ENCODE measurements at places on chromosomes 11 and 22. TPM values are rescaled to one million over a fixed set of nuclear protein-coding genes. Genes with fewer than 3 reads are reported as not detected.

- peak; percentile 63 for DNase-seq
Observed at GRCh38 chr22:32444068-32444467, 20.2 kb downstream of the BPIFC start.

DNA sequence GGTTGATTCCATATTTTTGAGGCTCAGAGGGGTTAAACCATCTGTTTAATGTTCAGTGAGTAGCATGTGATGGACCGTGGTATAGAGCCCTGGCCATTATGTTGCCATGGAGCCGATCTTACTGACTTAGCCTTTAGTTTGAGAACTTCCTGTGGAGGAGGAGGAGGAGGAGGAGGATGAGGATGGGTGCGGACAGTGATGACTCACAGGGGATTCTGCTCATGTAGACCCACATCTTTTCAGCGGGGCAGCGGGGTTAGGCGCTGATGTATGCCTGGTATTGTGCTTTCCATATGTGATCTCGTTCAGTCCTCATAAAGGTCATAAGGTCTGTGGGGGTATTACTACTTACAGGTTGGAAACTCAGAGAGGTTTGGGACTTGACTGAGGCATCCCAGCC, 13.9 kb downstream of the STX3 start:
- DNase-seq: no peak

DNA sequence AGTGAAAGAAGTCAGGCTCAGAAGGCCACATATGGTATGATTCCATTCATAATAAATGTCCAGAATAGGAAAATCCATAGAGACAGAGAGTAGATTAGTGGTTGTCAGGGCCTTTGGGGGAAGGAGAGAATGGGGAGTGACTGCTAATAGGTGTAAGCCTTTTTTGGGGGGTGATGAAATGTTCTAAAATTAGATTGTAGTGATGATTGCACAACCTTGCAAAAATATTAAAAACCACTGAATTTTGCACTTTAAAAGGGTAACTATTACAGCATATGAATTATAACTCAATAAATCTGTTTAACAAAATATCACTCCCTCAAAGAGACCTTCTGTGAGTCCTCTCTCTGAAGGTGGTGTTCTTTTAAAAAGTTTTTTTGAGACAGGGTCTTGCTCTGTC, 72.3 kb upstream of the GRK3 start:
- DNase-seq: no peak

- peak; percentile 89 for DNase-seq
Observed at GRCh38 chr11:133228471-133229329, 303.6 kb downstream of the OPCML start.

DNA sequence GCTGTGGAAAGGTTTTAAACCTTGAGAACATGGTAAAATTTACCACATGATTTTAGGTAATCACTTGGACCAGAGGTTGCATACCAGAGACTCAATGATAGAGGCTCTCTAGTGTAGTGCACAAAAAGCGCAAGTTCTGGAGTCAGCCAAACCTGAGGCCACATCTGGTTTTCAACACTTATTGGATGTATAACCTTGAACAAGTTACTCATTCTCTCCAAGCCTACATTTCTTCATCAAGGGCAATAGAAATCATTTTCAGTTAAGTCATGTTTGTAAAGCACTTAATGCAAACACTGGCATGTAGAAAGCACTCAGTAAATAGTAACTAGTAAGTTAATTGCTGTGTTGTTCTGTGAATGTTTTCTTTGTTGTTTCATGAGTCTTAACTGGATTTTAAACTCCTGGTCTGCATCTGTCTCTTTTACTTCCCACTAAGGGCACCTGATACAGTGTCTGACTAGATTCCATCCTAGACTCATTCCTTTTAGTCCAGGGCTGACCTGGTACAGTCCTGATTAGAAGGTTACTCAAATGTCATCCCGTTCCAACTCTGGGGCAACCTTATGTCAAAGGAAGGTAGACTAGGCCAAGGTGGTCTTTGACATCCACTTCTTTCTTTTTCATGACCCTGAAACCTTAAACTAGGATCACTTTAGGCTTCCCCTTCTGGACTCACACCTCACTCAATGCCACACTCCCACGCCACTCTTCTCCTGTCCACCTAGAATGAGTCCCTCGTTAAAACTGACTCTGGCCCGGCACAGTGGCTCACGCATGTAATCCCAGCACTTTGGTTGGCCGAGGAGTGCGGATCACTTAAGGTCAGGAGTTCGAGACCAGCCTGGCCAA, 34.5 kb upstream of the EED start:
- no peak for DNase-seq

DNA sequence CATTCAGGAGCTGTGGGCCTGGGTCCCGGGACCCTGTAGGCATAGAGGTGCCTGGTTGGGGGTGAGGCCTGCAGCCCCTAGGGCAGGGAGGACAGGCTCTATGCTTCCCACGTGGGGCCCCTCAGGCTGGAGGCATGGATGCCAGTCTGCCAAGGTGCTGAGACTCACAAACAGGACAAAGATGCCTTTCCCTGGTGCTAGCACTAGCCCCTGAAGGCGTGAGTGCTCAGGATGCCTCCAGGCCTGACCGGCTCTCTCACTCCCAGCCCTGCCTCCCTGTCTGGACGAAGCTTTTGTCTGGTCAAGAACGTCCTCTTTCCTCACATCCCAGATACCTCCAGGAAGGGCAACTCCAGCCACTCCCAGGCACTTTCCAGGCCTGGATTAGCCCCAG, 2.1 kb downstream of the CDC42BPG start:
- DNase-seq: peak; percentile 75

DNA sequence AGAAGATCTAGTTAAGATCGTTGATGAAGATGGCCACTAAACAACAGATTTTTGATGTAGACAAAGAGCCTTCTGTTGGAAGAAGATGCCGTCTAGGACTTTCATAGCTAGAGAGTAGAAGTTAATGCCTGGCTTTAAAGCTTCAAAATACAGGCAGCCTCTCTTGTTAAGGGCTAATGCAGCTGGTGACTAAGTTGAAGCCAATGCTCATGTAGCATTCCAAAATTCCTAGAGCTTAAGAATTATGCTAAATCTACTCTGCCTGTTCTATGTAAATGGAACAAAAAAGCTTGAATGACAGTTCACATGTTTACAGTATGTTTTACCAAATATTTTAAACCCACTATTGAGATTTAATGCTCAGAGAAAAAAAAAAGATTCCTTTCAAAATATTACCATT, 492.6 kb downstream of the CNTN5 start:
- DNase-seq: no peak

The PRR33 gene
- not detected for total RNA-seq

DNA sequence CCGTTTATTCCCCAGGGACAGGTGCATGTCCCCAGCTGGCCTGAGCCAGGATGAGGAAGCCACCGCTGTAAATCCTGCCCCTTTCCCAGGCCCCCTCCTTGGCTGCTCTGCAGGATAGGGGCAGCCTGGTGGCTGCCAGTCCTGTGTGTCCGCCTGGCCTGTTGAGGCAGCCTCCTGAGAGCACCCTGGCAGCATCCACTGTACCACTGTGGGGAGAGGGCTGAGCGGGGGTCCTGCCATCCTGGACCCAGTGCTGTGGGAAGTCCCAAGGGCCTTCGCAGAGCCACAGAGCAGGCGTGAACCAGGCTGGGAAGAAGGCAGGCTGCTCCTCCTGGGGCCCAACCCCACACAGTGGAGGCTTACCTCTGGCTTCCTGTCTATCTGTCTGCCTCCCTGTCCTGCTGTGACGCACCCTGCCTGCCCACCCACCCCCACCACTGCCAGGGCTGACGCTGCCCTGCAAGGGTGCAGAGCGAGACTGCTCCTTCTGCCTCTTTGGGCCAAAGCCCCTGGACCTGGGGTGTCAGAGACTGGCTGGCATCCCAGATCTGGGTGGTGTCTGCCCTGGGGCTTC, 8.4 kb downstream of the KCTD17 start:
- no peak for DNase-seq

DNA sequence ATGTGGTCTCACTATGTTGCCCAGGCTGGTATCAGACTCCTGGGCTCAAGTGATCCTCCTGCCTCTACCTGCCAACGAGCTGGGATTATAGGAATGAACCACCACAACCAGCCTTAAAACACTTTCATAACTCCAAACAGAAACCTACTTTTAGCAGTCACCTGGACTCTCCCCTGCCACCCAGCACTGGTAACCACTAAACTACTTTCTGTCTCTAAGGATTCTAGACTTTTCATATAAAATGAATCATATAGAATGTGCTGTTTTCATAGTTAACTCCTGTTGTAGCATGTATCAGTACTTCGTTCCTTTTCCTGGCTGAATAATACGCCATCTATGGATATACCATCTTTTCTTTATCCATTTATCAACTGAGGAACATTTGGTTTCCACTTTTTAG, 29.4 kb upstream of the PISD start:
- DNase-seq: no peak

DNA sequence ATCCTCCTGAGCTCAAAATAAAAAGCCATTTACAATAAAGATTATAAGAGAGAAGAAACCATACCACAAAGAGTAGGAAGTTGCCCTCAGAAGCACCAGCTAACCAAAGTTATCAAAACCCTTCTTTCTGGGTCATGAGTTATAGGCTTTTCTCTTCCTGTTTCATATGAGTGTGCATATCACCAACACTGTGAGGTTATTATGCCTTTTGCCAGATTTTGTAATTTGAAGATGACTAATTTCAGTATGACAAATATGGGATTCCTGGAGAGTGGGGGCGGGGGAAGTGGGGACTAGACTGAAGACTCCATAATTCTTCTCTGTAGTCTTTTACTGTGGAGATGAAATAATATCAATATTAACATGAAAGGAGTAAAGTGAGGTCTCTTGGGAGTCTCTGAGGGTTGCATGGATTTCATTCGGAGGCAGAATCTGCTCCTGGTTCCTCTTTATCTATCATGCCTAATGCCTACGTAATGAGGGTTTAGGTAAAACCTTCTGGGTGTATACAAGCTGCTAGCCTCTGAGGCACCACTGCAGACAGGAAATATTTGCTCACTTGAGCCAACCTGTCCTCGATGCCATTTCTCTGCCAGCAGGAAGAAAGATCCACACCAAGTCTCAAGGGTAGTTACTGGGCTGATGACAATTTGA, 2.1 kb downstream of the LPXN start:
- no peak for DNase-seq

- no peak for DNase-seq
Observed at GRCh38 chr22:44677353-44677840, 24.6 kb upstream of the PRR5 start.

DNA sequence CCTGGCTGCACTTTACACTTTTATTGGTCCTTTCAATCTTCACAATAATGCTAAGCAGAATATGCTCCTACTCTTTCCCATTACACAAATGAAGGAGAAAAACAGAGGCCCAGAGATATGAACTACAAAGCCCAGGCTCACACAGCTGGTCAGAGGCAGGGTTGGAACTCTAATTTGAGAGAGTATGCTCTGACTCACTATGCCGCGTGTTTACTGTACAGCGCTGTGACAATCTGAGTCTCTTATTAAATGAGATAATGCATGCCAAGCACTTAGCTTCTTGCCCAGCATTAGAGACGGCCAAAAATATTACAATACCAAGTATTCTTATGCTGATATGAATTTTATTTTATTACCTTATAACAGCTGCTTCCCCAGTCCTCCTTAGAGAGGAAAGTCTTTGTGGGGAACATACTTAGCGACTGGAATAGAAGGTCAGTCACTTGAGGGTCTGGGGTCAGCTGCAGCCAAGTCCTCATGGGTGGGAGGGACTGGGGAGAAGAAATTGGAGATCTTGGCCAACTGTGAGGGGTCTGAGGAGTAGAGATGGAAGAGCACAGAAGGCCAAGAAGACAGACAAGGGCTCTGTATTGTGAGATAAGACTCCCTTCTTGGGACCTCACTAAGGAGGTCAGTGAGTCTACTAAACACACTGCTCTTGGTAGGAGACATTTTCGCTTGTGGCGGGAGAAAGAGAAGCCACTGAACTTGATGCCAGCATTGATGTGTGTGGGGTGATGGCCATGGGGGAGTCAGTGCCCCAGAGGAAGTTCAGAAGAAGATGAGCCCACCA, 150.8 kb upstream of the TIMP3 start:
- DNase-seq: no peak

GRCh38 chr11:119754199-119754598, 25.2 kb upstream of the NECTIN1 start:
- no peak for DNase-seq

GRCh38 chr11:72177656-72178055, 14.3 kb upstream of the FOLR1 start:
- DNase-seq: no peak

The OR5D14 gene
- not detected for total RNA-seq

DNA sequence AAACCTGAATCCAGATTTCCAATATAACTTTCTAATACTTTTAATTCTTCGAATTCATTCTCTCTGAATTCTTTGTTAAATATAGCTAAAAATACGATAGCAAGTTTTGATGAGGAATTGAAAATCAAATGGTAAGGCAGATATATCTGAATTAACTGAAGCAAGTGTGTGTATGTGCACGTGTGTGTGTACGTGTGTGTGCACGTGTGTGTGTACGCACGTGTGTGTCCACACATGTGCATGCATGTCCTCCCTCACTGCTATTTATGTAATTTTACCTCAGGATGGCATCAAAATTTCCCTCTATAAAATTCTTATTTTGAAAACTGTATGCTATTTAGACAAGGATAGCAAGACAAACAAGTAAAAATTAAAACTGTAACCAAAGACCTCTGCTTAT, 961.3 kb upstream of the CNTN5 start:
- no peak for DNase-seq

GRCh38 chr11:70364745-70365543, 33.4 kb upstream of the CTTN start:
- DNase-seq: no peak

DNA sequence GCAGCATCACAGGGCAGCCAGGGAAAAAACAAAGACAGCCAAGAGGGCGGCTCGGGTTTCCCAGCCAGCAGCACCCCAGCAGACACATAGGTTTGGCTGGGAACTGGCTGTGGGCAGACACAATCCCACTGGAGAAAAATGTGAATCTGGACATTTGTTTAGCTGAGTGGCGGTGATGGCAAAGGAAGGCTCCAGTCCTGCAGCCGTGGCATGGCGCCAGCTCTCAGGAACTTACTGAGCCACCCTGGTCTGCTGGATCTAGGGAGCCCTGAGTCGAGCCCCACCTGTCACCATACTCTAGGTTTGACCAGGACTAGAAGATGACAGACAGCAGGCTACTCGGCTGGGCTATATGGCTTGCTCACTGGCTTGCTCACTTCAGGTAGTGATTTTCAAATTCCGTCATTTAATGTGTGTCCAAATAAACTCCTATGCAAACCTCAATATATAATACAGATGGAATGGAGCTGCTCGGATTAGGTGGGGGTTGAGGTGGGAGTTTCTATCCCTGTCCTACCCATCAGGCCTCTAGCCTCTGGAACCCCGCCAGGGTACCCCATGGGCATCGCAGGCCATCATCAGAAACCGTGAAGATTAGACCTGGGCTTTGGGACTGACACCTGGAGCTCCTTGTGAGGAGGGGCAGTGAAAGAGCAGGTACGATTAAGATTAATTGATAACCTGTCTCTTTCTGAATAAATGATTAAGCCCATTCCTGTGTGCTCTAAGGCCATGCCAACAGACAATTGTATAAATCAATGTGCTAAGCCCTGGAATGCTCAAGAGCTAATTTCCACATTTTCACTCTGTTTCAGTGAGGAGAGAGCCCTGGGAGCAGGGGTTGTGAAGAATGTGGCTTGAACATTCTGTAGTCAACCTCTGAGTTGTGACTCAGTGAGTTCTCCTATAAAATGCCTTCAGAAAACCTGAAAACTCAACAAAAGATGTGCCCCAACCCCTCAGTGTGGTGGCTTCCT, 42.5 kb downstream of the GALNT18 start:
- peak; percentile 35 for DNase-seq

GRCh38 chr11:68002938-68003845, 705 bp downstream of the UNC93B1 start:
- peak; percentile 80 for DNase-seq

- DNase-seq: peak; percentile 91
Observed at GRCh38 chr11:60831143-60831500, 10.8 kb upstream of the CCDC86 start.

The DGAT2 gene
- 6.0 TPM for total RNA-seq

The KRTAP5-8 gene
- not detected for total RNA-seq

The KRTAP5-7 gene
- total RNA-seq: not detected

The OR51B4 gene
- total RNA-seq: not detected
